Kidney epithelial cell (primary cell): ENCODE measurements at places on chromosomes 1 and 21.
A peak's percentile ranks its signal among the peaks of the same experiment; 100 is the strongest.

GRCh38 chr1:13699510-13699909, 478 bp upstream of the PRDM2 start:
- DNase-seq = no peak

DNA sequence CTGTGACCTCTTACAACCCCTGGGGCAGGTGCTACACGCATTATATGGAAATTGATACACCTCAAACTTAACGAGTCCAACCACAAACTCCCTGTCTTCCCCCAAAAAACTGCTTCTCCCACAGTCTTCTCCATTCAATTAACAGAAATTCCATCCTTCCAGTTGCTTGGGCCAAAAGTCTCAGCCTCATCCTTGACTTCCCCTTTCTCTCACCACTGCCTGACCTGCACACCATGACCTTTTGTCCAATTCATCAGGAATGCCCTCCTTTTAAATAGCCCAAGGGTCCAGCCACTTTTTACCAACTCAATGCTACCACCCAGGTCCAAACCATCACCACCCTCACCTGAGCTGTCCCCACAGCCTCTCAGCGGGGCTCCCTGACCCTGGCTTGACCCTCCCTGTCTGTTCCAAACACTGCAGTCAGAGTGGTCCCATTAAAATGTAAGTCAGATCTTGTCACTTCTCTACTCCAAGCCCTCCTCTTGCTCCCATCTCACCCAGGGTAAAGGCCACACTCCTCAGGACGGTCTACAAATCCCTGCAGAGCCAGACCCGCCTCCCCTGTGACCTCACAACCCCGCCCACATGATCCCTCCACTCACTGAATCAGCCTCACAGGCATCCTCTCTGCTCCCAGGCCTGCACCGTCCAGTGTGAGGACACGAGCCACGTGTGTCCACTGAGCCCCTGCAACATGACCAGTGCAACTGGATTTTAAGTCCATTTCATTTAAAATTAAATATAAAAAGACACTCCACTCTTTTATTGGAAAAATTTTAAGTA, 18.5 kb downstream of the KCNN3 start:
- no peak for DNase-seq

GRCh38 chr1:40879482-40880175, 17.5 kb upstream of the CITED4 start:
- DNase-seq = no peak

DNA sequence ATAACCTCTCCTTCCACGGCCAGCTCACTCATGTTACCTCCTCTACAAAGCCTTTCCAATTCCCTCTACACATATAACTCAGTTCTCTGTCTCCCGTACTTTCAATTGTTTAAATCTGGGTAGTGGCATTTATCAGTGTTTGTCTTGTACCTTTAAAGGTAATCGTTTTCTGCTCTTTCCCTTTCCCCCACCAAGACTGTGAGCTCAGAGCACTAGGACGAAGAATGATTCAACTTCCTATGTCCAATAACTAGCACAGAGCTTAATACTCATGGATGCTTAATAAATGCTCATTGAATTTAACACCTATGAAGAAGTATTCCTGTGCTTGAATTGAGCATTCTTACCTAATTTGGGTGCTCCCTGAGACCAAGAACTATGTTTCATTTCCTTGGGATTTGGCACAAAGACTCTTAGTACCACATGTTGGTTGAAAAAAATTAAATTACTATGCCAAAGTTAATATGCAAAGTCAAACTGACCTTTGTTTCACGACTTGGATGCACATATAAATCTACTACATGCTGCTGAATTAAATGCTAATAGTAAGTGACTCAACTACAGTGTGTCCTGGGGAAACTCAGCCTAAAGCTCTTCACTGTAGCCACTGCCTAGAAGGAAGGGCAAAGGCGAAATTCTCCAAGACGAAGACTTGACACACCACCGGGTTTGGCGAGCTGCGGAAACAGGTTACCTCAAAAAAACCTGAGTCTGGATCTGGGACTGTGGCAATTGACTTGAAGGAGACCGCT, 30.6 kb upstream of the C1orf185 start:
- no peak for DNase-seq

- no peak for DNase-seq
These were observed 136.9 kb downstream of the SYT14 start for GRCh38 chr1:210074904-210075303.

DNA sequence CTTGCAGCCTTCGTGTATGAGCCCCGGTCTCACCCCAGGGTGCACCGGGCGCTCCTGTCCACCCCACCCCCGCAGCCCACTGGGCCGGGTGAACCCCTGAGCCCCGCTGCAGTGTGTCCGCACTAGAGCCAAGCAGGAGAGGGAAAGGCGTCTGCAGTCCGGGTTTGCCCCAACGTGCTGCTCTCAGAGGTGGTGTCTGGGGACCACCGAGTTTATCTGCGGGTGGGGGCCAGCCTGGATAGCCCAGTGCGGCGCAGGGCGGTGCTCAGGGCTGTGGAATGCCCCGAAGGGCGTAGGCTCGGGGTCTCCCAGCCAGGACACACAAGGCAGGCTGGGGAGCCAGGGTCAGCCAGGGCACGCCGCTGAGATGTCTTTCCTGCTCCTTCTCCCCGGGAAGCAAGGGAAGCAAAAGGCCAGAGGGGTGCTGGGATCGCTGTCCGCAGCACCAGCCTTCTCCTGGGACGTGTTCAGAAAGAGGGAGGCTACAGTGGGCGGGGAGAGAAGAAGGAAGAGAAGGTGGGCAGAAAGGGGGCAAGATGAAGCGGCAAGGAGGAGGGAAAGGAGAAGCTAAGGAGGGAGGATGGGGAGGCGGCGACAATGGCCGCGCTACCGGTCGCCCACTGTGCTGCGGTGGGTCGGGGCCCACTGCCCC, 56.6 kb downstream of the MAB21L3 start:
- DNase-seq = peak; percentile 21
